ENCODE measurements at places on chromosomes 6 and 20. TPM values are rescaled to one million over a fixed set of nuclear protein-coding genes. Genes with fewer than 3 reads are reported as not detected.

DNA sequence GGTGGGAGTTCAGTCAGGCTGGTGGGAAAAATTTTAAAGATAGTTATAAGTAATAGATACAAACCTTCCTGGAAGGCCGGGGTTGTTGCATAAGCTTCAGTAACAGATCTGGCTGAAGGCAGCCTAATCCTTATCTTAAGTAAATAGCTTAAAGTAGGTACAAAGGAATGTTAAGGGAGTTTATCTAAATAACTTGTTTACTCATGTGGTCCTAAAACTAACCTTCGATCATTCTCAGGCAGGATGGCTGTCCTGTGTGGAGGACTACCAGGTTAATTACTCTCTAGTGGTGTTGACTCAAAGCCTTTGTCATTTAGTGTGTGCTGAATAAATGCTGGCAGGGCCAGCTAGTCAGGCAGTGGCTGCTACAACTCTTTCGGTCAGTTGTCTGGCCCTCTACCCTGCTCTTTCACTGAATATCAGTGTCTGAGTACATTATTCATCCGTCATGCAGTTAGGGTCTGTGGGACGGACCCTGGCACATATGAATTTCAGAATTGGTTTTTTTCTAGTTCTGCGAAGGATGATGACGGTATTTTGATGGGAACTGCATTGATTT is 131.6 kb upstream of the TAB2 start:
- H3K36me3 ChIP-seq = peaks cover 2% of the 10 kb centered on the region
- H3K27me3 ChIP-seq = no peaks in the 10 kb centered on the region
- no peak overlapping the region for H3K4me3 ChIP-seq
- H3K27ac ChIP-seq = no peak overlapping the region
- no peaks in the 10 kb centered on the region for H3K4me1 ChIP-seq

DNA sequence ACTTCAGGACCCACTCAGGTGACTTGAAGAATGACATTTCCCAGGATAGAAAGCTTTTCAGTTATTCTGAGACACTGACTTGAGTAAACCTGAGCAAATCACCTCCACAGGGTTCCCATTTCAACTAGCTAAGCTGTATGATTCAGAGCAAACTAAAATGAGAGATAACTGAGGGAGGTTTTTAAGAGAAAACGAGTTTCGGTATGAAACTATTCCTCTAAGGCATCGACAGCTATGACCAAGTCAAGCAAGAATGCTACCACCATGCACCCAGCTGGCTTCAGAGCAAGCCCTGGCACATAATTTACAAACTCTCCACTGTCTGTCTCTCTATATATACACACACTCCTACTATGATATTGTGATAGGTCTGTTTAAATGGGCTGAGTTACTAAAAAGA is 75.4 kb downstream of the PERP start:
- no peaks in the 10 kb centered on the region for H3K36me3 ChIP-seq
- H3K27ac ChIP-seq = no peak overlapping the region
- H3K27me3 ChIP-seq = no peaks in the 10 kb centered on the region
- DNase-seq = no peak

ENPP3 gene
- total RNA-seq = 0.15 TPM

- H3K4me3 ChIP-seq = no peak overlapping the region
- H3K27ac ChIP-seq = no peak overlapping the region
- DNase-seq = no peak
- no peaks in the 10 kb centered on the region for H3K36me3 ChIP-seq
- no peaks in the 10 kb centered on the region for H3K27me3 ChIP-seq
These were observed 4.4 kb upstream of the HLA-DMB start for GRCh38 chr6:32945108-32945760.

GRCh38 chr6:75818098-75818855 is 69.2 kb downstream of the MYO6 start:
- H3K4me1 ChIP-seq = no peaks in the 10 kb centered on the region
- H3K4me3 ChIP-seq = no peak overlapping the region
- DNase-seq = no peak
- no peaks in the 10 kb centered on the region for H3K27me3 ChIP-seq

DNA sequence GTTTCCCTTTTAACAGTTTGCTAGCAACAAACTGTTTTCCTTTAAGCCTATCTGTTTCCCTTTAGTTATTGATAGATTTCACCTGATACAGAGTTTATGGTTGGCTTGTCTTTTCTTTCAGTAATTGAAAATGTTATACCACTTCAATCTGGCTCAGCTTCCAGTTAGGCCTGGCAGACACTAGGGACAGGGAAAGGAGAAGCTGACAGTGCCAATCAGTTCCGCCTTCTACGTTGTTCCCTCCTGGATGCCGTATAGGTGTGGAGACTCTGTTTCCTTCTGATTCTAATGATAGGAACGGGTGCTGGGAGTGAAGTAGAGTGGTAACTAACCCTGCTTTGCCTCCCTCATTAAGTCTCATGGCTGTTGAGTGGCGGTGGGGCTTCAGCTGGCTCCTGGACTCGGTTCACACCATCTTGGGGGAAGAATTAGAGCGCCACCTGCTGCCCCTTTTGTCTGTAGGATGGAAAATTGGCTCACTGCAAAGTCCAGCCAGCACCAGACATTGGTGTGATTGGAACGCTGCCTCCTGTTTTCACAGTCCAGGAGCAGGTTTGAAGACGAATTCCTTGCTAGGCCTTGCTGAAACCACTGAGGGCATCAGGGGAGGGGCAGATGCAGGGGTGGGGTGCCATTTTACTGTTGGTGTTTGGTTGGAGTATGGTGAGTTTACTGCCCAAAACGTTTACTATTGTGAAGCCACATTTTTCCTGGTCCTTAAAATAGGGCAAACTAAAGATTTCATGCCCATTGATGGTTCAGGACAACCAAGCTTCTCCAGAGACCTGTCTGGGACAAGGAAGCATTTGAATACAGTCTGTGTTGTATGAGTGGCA is 1729.5 kb downstream of the GRIK2 start:
- no peaks in the 10 kb centered on the region for H3K27me3 ChIP-seq
- no peaks in the 10 kb centered on the region for H3K4me1 ChIP-seq
- H3K4me3 ChIP-seq = no peak overlapping the region
- H3K27ac ChIP-seq = no peak overlapping the region
- no peaks in the 10 kb centered on the region for H3K36me3 ChIP-seq
- peak; percentile 89 for DNase-seq

DNA sequence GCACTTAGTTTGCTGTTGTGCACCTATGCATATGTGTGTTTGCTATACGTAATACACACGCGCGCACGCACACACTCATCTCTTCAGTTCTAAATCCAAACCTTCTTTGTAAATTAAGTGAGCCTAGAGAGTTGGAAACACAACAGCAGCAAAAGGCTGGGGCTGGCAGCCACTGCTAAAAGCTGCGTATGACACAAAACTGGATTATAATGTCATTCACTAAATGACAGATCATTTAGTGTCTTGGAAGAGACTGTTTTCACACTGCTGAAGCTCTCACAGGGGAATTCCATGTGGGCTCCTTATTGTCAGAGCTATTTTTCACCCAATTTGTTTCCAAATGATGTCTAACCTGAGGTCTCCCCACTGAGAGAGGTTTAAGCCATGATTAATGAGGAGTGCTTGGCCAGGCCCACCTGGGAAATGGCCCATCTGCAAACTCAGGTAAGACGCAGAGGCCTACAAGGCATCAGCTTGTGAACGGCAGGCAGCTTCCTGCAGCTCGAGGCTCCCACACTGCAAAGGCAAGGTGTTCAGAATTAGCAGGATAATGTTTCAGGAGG is 94.2 kb downstream of the OLIG3 start:
- no peaks in the 10 kb centered on the region for H3K36me3 ChIP-seq
- peak; percentile 44 for DNase-seq
- H3K4me1 ChIP-seq = no peaks in the 10 kb centered on the region
- H3K27me3 ChIP-seq = no peaks in the 10 kb centered on the region
- H3K4me3 ChIP-seq = no peak overlapping the region

DNA sequence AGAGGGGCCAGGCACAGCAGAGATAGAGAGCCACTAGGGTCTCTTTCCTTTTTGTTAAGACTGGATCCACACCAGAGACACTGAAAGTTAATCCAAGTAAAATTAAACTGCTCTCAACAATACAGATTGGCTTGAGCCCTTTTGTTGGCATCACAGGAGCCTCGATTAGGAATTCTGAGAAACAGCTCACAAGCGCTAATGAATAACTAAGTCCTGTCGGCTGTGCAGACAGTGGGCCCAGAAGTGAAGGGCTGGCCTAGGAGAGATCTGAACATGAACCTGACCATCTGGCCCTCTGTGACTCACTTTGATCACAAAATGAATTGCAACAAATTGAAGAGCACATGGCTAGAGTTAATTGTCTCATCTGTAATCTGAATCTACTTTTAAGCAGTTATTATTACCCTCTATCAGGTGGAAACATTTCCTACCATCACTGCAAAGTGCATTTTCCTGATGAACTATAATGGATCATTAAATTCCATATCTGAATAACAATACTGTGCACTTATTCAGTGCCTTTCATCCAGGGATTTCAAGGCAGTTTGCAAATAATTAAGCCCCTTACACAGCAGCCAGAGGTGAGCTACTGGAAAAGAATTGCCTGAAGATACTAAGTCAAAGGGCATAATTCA is 3.2 kb downstream of the BACH2 start:
- peaks cover 18% of the 10 kb centered on the region for H3K27me3 ChIP-seq
- H3K27ac ChIP-seq = no peak overlapping the region
- no peaks in the 10 kb centered on the region for H3K4me1 ChIP-seq
- DNase-seq = no peak
- no peaks in the 10 kb centered on the region for H3K36me3 ChIP-seq

FNDC1 gene
- 0.24 TPM for total RNA-seq

GRCh38 chr6:16947375-16948015 is 154.4 kb upstream of the STMND1 start:
- H3K4me1 ChIP-seq = peaks cover 8% of the 10 kb centered on the region
- H3K36me3 ChIP-seq = no peaks in the 10 kb centered on the region
- H3K4me3 ChIP-seq = no peak overlapping the region
- DNase-seq = no peak
- H3K27ac ChIP-seq = no peak overlapping the region
